ENCODE measurements at places on chromosomes 6 and 20. TPM values are rescaled to one million over a fixed set of nuclear protein-coding genes. Genes with fewer than 3 reads are reported as not detected.

The TAGAP gene
- 1.4 TPM for total RNA-seq

DNA sequence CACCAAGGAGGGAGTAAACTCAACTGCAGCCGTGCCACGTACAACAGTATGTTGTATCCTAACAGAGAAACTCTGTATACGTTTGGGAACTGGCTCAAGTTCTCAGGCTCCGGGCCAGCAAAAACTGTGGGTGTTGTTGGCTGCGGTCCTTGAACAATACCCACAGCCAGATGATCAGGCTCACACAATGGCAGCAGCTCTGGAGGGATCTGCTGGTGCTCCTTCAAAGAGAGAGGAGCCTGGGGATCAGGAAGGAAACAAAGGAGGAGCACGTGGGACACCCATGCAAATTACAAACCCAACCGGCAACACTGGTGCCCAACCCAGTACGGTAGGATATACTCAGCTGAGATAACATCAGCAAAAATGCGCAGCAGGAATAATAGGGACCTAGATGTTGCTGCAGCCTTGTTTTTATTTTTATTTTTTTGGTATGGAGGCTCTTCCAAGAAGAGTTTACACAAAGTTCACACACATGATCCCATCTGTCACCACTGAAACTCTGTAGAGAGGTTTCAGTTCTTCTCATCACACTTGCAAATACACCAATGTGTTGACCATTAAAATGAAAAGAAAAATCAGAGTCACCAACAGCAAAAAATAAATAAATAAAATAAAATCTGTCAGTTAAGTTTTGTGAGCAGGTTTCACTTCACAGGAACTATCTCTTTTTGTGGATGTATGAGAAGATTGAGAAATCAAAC, 41.2 kb upstream of the PDE10A start:
- no peak for DNase-seq

The CCN6 gene
- total RNA-seq: not detected

- DNase-seq: no peak
These were observed 163.8 kb downstream of the AIG1 start for GRCh38 chr6:143224516-143224915.

The GSTA2 gene
- not detected for total RNA-seq

The CFAP61 gene
- 24.3 TPM for total RNA-seq

The SYCP2L gene
- 0.52 TPM for total RNA-seq

The NRSN1 gene
- total RNA-seq: not detected

DNA sequence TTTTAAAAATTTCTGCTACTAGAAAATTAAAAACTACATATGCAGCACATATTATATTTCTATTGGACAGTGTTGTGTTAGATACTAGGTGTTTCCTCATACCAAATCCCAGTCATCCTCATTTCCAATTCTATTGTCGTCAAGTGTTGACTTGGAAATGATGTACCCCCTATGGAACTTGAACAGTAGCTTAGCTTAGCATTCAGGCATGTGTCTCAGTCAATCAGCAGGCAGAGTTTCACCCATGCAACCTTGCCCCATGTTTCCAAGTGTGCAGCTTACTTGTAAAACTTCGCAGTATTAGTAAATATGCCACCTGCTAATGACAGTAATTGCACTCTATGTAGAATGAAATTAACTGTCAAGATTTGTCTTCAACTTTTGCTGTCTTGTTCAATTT, 59.5 kb downstream of the SAMD3 start:
- DNase-seq: no peak

The ETV7 gene
- total RNA-seq: not detected

- no peak for DNase-seq
These were observed 60.8 kb upstream of the CARMIL1 start for GRCh38 chr6:25218346-25218745.

The VAPB gene
- total RNA-seq: 63.8 TPM

DNA sequence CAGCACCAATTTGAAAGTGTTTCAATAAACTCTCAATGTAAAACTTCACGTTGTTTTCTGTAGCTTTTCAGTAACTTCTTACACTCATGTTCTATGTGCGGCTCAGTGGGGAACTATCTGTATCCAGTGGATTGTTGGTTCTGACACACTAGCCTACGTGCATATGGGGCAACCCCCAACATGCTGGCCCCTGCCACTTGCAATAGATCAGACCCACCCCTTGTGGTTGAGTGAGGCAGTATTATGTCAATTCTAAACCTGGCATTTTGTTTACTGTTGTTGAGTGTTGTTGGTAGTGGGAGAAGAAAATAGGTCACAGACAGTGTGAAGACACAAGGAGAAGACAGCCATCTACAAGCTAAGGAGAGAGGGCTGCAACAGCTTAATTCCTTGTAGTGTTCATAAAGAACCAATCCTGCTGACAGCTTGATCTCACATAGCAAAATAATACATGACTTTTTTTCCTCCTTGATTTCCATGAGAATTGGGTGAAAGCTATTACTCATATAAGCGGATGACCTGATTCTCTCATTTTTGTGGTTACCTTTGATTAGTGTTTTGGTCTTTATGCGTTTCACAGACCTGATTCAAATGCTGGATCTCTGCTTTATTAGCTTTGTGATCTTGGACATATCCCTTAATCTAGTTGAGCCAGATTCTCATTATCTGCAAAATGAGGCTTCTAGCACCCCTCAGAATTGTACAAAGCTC, 320.4 kb downstream of the LAMA2 start:
- no peak for DNase-seq

The BPIFB2 gene
- total RNA-seq: not detected

DNA sequence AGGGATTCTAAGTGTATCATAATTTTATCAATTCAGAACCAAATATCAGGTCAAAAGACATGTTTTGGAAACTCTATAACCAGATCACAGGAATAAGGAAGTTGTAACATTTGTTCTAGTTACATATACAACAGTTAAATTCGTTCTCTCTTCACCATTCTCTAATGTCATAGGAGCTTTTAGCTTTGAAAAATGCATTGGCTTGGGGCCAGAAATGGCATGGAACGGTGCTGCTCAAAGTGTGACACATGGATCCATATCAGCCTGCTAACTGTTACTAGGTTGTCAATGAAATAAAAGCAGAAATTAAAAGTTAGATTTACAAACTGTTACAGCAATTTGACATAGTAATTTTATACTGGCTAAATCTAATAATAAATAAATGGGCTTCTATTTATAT, 120.3 kb downstream of the LCA5 start:
- DNase-seq: no peak

DNA sequence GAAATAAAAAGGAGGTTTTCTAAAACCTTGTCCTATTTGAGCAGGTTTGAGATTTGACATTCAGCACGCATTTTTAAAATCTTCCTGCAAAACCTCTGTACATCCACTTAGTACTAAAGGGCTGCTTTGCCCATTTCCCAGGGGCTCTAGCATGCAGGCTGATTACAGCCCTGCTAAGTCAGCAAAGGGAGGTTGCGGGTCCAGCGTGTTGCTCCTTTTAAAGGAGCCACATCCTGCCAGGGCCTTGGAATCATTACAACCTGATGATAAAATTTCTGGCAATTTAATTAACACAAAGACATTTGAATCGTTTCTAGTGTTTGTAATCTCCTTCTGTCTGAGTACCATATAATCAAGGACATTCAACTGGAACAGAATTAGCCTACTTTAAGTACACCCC, 455.1 kb upstream of the CITED2 start:
- no peak for DNase-seq

GRCh38 chr6:135251498-135252441, 70.7 kb downstream of the MYB start:
- DNase-seq: no peak

The SLC17A3 gene
- not detected for total RNA-seq

GRCh38 chr6:36627801-36628246, 33.7 kb downstream of the SRSF3 start:
- peak; percentile 61 for DNase-seq

The DDAH2 gene
- total RNA-seq: 48.7 TPM

The MKKS gene
- 19.6 TPM for total RNA-seq

- DNase-seq: no peak
These were observed 190.7 kb downstream of the C6orf118 start for GRCh38 chr6:165118736-165119135.

DNA sequence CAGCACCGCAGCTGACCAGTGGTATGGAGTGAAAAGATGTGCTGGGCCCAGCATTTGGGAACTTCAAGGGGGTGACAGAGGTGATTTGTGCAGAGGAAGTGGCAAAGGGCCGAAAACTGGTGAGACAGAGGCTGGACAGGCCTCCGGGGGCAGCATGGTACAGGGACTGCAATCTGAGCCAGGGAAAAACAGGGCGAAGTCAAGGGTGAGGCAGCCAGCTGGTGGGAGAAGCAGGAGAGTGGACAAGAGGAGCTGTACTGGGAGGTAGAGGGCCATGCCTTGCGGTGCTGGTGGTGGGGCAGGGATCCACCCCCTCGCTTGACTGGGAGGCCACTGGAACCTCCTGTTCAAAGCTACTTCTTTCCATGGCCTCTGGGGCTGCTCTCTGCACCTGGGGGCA, 7.3 kb upstream of the GFRA4 start:
- DNase-seq: no peak

The FAM229B gene
- 36.4 TPM for total RNA-seq

GRCh38 chr6:5522147-5522546, 260.8 kb downstream of the FARS2 start:
- DNase-seq: no peak

DNA sequence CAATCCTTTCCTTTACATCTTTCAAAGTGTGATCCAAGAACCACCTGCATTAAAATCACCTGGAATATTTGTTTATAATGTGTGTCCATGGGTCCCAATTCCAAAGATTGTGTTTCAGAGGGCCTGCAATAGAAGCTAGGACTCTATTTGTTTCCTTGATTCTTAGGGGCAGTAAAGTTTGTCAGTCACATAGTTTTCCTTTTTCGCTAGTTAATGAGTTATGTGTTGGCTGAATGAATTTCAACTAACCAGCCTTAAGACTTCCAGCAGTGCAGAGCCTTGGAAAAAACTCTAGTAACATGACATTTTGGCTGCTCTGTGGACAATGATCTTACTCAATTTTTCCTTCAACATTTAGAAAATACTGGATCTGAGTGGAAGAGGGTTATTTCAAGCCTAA, 11.3 kb downstream of the FAM217A start:
- DNase-seq: no peak

The OTOR gene
- not detected for total RNA-seq

- no peak for DNase-seq
These were observed 235.6 kb downstream of the OGFRL1 start for GRCh38 chr6:71524201-71524600.

The TSPO2 gene
- total RNA-seq: not detected

GRCh38 chr20:3994125-3994524, 21.2 kb downstream of the RNF24 start:
- no peak for DNase-seq

DNA sequence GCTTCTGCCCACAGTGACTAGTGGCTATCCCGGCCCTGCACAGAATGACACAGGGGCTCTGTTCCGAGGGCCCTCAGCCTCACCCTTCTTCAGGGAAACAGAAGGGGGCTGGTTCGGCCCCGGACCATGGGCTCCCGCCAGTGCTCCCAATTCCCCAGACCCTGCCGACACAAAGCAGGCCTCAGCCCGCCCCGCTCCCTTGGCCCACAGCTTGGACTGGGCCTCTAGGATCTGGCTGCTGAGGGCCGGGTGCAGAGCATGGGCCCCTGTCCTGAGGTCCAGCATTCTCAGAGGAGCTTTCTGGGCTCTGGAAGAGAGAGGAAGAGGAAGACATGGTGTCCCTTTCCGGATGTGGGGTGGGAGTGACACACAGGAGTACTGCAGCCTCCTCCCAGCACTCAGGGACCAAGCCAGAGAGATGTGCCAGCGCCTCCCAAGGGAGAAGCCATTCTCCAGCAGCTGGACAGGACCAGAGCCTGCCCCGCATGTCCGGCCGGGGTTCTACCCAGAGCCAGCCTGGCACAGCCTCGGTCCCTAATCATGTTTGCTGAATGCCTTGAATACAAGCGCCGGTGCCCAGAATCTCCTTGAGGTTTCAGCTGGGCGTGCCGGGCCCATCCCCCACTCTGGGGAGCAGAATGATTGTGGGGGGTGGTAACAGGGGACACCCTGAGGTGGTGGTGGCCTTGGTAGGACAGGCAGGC, 23.9 kb downstream of the C20orf203 start:
- no peak for DNase-seq

- no peak for DNase-seq
These were observed 80.0 kb downstream of the CRYBG1 start for GRCh38 chr6:106440546-106440945.

The TINAG gene
- total RNA-seq: 0.30 TPM

- DNase-seq: peak; percentile 19
These were observed 19.4 kb upstream of the FRMD1 start for GRCh38 chr6:168098431-168098861.

- no peak for DNase-seq
These were observed 194.6 kb downstream of the EPM2A start for GRCh38 chr6:145540741-145541140.

The TRIM31 gene
- not detected for total RNA-seq

DNA sequence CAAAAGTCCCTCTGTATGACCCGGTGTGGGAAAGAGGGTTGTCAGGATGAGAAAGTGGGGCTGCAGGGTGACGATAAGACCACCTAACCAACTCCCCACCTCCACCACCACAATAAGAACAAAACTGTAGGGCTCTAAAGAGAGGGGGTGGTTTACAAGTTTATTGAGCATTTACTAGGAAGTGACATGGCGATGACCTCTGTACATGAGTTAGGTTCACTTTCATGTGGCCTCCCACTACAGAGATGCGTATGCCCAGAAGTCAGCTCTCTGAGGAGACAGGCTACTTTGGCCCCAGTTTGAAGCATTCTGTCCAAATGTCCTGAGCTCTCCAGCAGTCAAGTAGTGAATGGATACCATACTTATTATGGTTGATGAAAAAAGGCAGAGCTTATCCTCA, 28.7 kb upstream of the PI16 start:
- DNase-seq: no peak

DNA sequence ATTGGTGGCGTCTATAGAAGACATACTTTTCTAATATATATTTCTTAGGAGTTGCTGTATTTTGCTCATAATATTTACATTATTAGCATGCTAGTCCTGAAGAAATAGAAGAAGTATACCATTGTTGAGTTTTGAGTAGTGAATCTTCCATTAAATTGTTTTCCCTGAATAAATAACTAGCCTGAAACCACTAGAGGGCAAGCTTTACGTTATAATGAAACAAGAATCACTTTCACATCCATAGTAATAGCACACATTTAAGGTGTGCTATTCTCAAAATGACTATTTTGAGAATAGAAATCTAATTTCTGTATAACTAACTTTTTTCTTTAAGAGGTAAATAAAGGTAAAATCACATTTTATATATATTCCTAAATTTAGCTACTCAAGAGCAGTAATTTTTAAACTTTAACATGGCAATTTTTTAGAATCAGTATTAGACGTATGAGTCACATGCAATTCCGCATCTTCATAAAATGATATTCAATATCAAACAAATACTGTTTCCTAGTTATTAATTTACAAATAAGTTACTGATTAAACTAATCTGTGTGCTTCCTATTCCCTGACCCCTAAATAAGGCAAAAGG, 213.2 kb upstream of the MANEA start:
- DNase-seq: no peak

The C20orf141 gene
- total RNA-seq: not detected

GRCh38 chr6:16540804-16541752, 220.2 kb downstream of the ATXN1 start:
- DNase-seq: peak; percentile 25

DNA sequence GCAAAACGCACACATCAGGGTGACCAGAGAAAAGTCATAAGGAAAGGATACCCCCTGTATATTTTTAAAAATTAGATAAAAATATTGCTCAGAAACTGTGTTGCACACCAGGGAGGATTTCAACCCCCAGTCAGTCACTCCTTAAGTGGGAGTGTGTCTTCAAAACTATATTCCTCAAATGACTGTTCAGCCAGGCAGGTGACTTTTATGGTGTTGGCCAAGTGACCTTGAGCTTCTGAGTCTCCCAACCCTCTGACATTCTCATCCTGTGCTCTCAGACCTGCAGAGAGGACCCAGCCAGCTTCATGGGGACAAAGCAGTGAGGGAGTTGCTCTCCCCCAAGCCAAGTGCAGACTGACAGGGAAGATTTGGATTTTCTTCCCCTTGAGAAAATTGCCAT, 311.9 kb upstream of the JARID2 start:
- DNase-seq: no peak
